ENCODE measurements at places on chromosomes 6 and 20.

GRCh38 chr6:89536231-89536630 lies 102.3 kb downstream of the LYRM2 start:
- no peak for DNase-seq

DNA sequence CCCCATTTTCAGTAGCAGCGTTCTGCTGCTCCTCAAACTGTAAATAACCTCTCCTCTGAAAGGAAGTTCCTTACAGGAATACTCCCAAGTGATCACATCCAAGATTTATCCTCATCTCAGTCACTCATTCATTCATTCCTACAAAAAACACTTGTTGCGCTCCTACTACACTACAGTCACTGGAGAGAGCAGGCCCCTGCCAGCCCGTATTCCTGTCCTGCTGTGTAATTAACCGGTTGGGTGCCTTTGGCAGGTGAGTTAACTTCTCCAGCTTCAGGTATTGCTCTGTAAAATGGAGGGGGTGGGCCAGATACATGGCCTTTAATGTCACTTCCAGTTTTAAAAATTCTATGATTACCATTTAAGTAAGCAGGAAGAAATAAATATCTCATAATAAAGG lies 15.0 kb upstream of the ZBTB24 start:
- DNase-seq = no peak

DNA sequence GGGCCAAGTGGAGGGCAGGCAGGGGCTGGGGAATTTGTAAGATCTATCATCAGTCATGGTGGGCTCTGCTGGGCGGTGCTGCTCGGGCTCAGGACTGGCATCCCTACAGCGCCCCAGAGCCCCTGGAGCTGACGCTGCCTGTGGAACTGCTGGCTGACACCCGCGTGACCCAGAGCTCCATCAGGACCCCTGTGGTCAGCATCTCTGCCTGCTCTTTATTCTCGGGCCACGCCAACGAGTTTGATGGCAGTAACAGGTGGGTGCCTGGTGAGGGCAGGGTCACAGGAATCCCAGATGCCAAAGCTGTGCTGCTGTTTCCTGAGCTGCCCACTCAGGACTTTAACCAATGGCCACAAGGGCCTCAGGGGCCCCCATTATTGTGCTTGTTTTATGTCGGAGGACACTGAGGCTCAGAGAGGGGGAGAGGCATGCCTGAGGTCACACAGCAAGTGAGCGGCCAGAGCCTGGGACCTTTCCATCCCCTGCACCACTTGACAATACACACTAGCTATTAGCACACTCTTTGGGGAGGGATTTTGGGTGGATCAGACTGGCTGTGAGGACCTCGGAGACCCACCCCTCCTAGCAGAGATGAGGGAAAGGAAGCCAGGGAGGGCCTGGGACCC lies 6.3 kb downstream of the BPIFB2 start:
- DNase-seq = no peak

DNA sequence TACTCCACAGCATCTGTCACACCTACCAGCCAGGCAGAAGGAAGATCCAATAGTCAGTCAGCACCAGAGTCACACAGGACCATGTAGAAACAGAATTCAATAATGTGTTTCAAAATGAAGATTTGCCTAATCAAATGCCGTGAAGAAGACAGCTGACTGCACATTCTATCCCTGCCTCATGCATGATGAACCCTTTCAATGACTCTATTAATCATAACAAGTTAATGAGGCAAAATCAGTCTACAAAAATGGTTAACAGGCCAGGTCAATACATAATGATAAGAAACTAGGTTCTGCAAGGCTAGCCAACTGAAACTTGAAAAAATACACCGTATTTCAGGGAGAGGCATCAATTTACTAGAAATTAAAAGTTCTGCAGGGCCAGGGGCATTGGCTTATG lies 6.7 kb upstream of the PNRC1 start:
- no peak for DNase-seq

GRCh38 chr6:116531675-116532570 lies 13.6 kb downstream of the TRAPPC3L start:
- DNase-seq = peak; percentile 54
